BJ (cell line): ENCODE measurements at places on chromosomes 6 and 20.

DNA sequence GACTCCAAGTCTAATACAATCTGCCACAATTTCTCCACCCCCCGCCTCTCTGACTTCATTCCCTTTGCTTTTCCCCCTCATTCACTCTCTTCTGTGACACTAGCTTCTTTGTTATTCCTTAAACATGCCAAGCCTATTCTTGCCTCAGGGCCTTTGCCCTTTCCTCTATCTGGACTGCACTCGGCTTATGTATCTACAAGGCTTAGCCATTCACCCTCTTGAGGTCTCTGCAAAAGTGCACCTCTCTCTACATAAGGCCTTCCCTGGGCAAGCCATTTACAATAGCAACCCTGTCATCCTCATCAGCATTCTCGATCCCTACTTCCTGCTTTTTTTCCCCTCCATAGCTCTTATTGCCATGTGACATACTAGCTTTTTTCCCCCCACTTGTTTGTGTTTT is 168.9 kb downstream of the PDSS2 start:
- no peak for DNase-seq

- no peak for DNase-seq
Observed at GRCh38 chr20:55513954-55514353, 491.4 kb downstream of the CBLN4 start.

DNA sequence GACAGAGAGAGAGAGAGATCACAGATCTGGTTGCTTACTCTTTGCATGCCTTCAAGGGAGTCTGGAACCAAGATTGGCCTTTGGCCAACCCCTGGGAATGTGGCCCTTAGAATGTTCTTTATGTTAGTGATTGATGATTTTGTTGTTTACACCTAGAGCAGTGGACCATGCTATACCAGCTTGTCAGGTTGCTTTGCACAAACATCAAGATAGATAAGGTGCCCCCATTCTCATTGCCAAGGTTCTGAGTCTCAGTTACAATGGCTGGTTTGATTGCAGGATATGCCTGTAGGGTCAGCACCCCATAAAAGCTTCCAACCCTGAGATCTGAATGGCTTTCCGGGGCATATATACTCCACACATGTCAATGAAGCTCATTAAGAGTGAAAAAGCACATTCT is 53.5 kb upstream of the SLC2A12 start:
- no peak for DNase-seq

- no peak for DNase-seq
Observed at GRCh38 chr20:32855387-32855786, 3.3 kb upstream of the EFCAB8 start.

GRCh38 chr6:123529843-123530242 is 106.9 kb downstream of the TRDN start:
- DNase-seq = no peak

GRCh38 chr6:101676187-101676586 is 282.7 kb downstream of the GRIK2 start:
- DNase-seq = no peak

GRCh38 chr6:111942561-111942960 is 69.3 kb upstream of the FYN start:
- no peak for DNase-seq
